NCI-H187 (cell line): ENCODE measurements at places on chromosomes 2 and 18.

DNA sequence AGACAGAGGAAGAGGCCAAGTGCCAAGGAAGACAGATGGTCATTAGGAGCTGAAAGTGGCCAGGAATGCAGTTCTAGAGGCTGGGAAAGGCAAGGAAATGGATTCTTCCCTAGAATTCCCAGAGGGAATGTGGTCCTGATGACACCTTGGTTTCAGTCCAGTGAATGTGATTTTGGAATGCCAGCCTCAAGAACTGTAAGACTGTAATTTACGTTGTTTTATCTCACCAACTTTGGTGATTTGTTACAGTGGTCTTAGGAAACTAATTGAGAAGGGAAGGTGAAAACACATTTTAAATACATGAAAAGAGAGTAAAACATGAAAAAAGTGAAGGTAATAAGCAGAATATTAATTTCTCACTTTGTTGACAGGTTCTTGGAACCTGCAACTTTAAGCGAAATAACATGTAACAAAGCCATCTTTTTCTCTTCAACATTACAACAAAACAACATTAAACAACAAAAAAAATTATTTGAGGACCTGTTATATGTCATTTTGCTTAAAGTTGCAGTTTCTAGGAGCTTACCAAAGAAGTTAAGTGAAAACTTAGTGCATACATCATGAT lies 370.2 kb downstream of the METTL4 start:
- no peak for DNase-seq

- no peak for DNase-seq
Observed at GRCh38 chr18:78679613-78680260, 299.9 kb upstream of the SALL3 start.

GRCh38 chr2:126657636-126658318 lies 1.8 kb downstream of the GYPC start:
- DNase-seq = peak; percentile 19

DNA sequence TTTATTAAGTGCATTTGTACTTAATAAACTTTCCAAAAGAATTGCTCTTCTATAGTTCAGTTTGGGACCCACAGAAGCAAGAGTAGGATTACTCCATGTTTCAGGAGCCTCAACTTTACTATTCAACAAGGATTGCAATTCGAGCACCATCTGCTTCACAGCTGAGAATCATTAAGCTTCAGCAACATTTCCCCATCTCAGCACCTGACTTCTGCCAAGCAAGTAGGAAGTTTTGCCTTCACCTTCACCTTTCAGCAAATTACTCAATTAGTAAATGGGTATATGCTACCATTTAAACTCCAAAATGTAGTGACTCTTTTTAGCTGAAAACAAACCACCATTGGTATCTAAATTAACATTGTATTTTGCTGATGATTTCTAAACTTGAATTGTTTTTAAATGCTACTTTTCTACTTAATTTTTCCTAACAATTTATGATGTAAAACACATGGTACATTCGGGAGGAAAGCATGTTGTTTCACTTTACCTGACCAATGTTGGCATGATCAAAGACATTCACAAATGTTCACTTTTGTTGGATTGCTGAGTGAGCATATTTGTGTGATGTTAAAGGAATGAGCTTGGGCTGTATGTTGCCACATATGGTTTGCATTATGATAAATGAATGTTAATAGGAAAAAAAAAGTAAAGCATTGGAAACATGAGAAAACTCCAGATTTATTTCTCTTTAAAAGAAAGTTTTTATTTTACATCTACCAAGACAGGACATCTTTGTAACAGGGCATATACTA lies 159.2 kb downstream of the GULP1 start:
- no peak for DNase-seq

DNA sequence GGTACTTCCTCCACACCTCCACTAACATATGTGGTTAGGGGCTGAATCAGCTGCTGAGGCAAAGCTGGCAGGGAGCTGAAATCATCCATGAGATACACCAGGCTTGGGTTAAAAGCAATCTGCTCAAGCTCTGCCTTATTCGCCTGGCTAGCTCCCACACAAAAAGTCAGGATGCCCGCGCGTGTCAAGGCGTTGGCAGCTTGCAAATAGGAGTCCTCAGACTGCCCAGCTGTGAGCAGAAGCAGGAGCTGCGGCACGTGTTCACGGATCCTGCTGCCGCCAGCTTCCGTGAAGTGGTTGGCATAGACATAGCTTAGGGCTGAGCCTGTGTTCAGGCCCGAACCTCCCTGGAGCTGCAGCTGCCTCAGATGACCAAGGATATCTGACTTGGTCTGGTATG lies 35.3 kb downstream of the COL6A3 start:
- DNase-seq = no peak

DNA sequence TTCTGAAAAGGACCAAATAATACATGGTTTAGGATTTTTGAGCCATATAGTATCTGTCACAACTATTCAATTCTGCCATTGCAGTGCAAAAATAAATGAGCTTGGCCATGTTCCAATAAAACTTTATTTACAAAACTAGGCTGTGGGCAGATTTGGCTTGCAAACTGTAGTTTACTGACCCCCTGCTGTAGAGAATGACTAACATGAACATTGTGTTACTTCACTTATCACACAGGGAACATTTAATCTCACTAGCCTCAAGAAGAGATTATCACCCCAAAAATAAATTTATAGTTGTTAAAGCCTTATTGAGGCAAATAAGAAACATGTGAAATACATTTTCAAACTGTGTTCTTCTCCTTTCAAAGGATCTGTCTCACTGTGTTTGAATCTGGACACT lies 766.2 kb downstream of the MBD2 start:
- no peak for DNase-seq

DNA sequence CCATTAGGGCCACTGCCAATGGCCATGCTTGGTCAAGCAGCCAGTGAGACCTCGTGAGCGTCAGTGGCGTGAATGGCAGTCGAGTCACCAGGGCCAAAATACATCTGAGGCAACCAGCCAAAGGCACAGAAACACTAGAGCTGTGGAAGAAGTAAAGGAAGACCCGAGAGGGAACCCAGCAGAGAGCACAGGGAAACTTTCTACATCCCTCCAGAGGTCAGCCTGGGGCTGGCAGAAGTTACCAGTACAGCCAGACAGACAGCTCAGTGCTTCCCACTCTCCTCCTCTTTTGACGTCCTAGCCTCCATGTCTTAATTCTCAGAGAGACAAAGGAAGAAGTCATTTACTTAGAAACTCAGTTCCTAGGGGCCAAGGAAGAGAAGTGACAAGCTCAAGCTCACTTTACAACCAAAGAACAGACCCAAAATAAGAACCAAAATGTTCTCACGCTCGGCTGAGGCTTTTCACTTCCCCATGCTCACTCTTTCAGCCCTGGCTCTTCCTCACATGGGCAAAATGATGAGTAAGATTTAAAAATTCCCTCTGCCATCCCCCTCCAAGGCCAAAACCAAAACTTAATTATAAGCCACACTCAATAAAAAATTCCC lies 8.7 kb downstream of the CYRIA start:
- no peak for DNase-seq

- DNase-seq = no peak
Observed at GRCh38 chr2:46053564-46053963, 243.6 kb upstream of the EPAS1 start.

- no peak for DNase-seq
Observed at GRCh38 chr2:117299451-117299850, 515.0 kb upstream of the DDX18 start.

GRCh38 chr18:77132369-77133050 lies at the start of gene MBP:
Gene MBP (minus strand): TSS chr18:77132783. CDS start chr18:77105261, 27,522 bp downstream.
- peak; percentile 66 for DNase-seq

DNA sequence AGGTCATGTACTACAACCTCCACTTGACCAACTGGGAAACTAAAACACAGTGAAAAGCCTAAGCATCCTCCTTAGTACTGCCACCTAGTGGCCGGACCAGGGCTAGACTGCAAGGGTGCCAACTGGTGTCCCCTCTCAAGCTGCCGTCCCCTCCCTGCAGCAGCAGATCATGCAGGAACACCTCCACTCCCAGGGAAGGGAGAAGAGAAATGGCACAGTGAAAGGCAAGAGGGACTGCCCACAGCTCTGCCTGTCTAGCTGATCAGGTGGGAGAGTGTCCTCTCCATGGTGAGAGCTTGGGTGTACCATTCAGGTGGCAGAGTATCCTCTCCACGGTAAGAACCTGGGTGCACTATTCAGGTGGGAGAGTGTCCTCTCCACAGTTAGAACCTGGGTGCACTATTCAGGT lies 78.1 kb downstream of the AAK1 start:
- peak; percentile 16 for DNase-seq

DNA sequence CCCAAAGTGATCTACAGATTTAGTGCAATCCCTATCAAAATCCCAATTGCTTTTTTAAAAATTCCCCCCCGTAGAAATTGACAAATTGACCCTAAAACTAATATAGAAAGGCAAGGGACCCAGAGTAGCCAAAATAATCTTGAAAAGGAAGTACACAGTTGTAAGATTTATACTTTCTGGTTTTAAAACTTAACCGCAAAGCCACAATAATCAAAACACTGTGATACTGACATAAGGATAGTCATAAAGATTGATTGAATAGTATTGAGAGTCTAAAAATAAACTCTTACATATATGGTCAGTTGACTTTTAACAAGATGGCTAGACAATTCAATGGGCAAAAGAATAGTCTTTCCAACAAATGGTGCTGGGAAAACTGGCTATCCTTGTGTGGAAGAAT lies 58.7 kb upstream of the GAREM2 start:
- DNase-seq = no peak

DNA sequence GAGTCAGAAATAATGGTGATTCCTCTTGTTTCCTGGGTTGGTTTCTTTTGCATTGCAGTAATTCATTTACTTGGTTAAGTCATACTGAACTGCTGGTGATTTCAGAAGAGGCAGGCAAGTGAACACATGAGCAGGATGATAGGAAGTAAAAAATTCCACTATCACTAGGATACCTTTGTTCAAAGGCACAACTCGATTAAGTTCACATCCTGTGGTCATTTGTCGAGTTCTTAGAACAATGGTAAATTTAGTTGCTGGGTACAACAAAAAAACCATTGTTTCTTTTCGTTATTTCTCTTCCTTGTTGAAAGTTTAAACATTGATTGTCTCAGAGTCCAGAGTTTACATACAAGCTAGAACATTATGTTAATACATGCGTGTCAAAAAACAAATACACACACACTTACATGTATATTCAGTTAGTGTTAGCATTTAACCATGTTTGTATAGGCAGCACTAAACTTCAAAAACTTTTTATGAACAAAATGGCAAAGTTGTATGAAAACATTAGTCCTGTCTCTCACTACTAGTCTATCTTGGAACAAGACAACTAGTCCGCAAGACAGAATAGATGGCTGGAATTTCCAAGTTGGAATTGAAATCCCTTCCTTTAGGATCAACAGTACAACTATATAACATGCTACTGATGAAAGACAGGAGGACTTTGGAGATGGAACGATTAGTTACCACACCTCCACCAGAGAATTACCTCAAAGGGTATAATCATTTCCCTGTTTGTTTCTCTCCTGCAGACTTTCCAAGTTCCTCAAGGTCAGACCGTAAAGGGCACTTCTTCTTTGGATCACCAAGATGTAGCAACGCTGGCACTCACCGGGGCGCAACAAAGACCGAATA lies 26.2 kb downstream of the STK39 start:
- DNase-seq = no peak

GRCh38 chr18:49304751-49305150 lies 155.7 kb downstream of the DYM start:
- DNase-seq = no peak

DNA sequence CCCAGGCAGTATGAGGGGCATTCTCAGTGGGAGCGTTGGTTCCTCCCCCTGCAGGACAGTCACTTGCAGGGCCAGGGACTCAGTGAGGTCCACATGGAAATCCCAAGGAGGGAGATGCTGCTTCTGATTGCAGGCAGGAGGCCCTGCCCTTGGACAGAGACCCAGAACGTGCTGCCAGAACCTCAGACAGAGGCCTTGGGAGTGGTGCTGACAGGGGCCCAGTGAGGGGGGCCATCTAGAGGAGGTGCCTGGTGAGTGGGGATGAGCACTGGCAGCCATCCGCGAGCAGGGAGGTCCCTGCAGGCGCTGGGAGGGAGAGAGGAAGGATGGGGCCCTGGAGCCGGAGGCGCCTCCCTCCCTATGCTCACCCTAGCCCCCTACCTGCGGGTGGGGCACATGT lies 133.1 kb downstream of the DYSF start:
- DNase-seq = no peak

- no peak for DNase-seq
Observed at GRCh38 chr2:24354957-24355356, 5.4 kb downstream of the ITSN2 start.

GRCh38 chr2:49175831-49176230 lies 21.5 kb upstream of the FSHR start:
- DNase-seq = no peak

DNA sequence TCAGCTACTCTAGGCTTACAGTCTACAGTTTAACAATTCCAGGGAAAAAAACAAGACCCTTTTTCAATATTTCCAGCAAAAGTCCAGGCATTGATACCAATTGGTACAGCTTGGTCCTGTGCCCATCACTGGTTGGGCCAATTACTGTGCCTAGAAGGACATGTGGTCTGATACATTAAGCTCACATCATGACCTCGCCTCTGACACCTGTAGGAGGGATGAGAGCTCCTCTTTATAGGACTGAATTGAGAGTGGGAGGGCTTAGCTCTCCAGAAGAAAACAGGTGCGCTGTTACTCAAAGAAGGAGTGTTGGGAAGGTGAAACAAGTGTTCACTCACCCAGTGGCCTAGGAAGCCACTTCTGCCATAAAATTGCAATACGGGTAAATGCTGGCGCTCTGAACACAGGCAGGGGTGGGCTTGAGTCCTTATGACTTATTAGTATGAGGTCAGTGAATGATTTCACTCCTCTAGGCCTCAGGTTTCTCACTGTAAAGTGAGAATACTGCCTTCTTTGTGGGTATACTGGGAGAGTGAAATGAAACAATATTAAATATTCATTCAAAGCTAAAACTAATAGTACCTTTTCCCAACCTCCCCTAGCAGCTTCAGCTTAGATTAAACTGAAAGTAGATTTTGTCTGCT lies 49.7 kb downstream of the RABL2A start:
- no peak for DNase-seq

- DNase-seq = no peak
Observed at GRCh38 chr2:101679801-101680487, 17.6 kb upstream of the MAP4K4 start.

DNA sequence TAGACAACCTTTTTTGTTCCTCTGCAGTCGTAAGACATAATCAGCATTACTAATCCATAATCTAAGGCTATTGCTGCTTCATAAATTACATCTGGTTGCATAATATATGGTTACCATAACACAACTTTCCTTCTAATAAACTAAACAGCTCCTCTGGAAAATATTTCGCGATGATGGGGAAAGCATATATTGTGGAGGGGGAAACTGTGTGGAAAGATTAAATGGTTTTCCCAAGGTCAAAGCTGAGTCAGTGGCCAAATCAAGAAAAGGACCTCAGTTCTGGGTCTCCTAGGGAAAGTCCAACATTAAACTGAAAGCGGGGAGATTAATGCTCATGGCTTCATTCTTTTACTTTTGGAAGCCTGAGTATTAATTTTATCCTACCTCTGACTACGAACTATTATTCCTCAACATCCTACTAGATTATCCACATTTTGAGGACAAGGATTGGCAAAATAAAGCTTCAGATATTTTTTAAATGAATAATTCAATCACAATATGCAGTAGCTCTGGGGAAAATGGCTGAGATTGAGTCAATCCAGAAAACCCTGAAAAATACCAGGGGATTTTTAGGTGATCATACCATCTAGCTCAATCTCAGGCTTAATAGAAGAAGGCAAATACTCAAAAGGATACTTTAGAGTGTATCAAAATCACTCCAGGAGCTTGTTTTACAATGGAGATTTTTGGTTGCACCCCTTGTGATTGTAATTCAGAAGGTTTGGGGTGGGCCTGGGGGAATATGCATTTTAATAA lies 33.8 kb upstream of the STK17B start:
- no peak for DNase-seq
